ENCODE measurements at places on chromosomes 6 and 20. TPM values are rescaled to one million over a fixed set of nuclear protein-coding genes. Genes with fewer than 3 reads are reported as not detected.

The RRBP1 gene
- total RNA-seq: 109 TPM

The GPR63 gene
- 2.8 TPM for total RNA-seq

The SEL1L2 gene
- not detected for total RNA-seq

The TTLL9 gene
- not detected for total RNA-seq

The PI16 gene
- total RNA-seq: not detected

The FILIP1 gene
- not detected for total RNA-seq

The NTSR1 gene
- 2.8 TPM for total RNA-seq

The LPA gene
- total RNA-seq: not detected

The GPSM3 gene
- total RNA-seq: 13.2 TPM

The CENPW gene
- total RNA-seq: 50.7 TPM

The FNDC11 gene
- 0.78 TPM for total RNA-seq

DNA sequence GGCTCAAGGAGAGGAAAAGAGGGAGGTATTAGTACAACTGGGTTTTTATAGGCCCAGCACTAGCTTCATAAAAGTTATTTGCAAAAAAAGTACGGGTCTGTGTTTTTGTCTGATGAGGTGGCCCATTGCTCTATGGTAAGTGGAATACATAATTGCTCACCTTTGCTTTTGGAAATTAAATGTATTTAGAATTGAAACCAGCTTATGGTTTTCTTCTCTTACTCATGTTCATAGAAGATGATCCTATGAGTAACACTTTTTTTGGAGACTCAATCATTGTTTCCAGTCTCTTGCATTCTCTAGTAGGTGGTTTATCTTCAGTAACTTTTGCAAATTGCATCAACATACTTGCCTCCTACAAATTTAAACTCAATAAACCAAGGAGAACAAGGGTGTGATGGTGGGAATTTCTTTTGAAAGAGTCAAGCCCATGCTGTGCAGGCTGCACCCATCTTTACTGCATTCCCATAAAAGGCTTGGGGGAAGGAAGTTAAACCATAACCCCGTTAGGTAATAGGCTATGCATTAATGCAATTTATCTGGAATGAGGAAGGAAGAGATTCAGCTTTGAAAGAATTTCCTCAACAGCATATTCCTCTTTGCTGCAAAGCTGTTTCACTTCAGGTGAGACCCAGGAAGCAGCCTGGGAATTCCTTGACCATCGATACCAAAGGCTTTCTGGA is 48.5 kb upstream of the EDN1 start:
- DNase-seq: peak; percentile 80

DNA sequence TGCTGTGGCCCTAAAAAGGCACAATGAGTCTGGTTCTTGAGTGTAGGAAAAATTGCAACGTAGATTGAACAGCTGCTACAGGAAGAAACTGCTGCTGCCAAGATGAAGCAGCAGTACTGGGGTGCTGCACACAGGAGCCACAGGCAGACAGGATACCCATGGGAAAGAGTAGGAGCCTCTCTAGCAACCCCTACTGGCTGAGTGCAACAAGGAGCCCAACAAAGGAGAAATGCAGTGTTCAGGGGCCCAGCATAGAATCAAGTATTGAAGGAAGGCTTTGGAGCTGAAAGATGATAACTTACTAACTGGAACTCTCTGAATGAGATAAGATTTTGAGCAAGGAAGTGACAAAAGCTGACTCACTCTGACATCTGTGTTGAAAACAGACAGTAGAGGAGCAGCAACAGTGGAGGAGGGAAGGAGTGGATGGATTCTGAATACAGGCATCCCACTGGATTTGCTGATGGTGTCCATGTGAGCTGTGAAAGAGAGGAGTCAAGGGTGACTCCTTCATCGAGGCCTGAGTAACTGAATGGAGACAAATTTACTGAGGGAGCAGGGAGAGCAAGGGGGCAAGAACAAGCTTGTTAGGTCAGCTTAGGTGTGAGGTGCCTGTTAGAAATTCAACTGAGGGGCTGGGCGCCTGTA is 534.7 kb upstream of the JARID2 start:
- DNase-seq: peak; percentile 96

- no peak for DNase-seq
Measured at GRCh38 chr6:49649988-49650387, 13.3 kb upstream of the RHAG start.

GRCh38 chr6:141460743-141461484 is 671.8 kb upstream of the GJE1 start:
- DNase-seq: no peak

GRCh38 chr6:37878150-37878710 is 58.7 kb downstream of the ZFAND3 start:
- DNase-seq: no peak

GRCh38 chr6:43471399-43471798 is 6.0 kb upstream of the TJAP1 start:
- DNase-seq: no peak

DNA sequence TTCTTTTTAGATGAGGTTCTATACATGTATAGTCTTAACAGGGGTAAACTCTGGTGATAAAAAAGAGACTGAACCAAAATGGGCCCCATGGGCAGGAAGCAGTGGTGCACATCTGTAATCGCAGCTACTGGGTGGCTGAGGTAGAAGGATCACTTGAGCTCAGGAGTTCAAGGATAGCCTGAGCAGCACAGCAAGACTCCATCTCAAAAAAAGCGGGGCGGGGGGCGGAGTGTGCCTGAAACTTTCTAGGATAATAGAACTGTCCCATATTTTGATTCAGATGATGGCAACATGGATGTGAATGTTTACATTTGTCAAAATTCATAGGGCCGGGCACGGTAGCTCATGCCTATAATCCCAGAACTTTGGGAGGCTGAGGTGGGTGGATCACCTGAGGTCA is 48.8 kb upstream of the TAF8 start:
- DNase-seq: no peak

- DNase-seq: peak; percentile 71
Measured at GRCh38 chr6:150191809-150192208, 49.0 kb downstream of the PPP1R14C start.

- DNase-seq: no peak
Measured at GRCh38 chr20:46291401-46291800, 16.9 kb downstream of the CDH22 start.

DNA sequence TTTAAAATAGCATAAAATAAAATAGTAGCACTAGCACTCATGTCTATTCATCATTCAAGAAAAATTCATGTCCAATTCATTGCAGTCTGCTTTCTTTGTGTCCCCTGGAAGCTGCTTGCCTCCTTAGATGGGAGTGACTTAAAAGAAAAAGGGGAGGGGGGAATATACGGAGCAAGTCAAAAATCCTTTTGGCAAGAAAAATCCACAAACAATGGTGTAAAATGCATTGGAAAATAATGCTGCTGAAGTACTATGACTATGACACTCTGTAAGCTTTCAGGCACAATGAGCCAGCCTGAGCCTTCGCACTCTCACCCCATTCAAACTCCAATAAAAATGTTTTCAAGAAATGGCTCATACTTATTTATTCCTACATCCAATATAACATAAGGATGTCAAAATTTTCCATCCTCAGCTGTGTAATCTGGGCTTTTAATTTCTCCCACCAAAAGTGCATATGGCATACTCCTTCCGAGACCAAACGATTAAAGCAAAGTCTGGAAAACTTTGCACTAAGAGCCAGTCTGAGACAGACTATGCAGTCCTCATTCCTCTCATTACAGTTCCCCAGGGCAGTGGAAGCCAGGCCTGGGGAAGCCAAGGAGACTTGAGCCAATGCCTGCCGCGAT is 790 bp downstream of the NEDD9 start:
- DNase-seq: no peak

DNA sequence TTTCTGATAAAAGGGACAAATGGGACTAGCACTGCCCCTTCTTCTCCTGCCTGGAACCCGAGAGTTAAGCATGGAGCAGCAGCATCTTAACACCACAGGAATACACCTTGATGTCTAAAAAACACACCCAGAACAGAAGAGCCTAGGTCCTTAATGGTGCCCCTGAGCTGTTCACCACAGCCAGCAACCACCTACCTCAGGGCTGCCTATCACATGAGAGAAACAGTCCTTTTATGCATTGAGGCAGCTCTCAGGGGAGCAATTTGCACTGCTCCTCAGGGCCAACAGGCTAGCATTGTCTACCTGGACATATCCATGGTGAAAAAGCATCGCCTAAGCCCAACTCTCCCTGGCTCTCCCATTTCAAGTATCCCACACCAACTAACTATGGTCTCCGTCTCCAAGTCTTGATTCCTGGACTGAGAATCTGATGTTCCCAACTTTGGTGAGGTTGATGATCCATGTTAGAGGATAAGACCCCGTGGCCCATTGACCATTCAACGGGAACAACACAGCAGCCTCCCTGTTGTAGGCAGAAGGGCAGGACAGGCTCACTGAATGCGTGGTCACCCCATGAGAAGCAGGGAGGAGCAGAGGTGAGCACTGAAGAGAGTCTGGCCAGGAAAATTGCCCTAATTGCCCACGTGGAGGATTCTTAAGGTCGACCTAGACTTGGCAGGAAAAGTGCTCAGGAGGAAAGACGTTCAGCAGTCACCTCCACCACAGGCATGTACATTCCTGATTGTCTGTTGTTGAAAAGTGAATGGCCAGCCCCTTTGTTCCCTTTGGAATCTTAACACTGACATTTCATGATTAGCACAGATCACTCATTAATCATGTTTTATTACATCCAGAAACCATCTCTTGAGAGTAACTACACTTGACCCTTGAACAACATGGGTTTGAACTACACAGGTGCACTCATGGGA is 4.2 kb upstream of the APMAP start:
- no peak for DNase-seq

DNA sequence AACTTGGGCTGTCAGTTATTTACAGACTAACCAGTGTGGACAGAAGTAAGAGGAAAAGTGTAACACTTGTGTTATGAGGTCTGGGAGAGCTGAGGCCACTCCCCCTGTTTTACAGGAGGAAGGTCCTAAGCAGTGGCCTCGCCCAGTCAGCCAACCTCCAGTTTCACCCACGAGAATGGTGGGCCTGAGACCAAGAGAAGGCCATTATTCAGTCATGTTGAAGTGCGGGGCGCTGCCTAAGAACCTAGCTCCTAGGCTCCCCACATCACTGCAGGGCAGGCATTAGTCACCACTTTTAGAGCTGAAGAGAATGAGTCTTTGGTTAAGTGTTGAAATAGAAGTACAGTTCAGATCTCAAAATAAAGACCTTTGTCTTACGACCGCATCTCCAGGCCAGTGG is 27.9 kb downstream of the CDYL start:
- peak; percentile 57 for DNase-seq

DNA sequence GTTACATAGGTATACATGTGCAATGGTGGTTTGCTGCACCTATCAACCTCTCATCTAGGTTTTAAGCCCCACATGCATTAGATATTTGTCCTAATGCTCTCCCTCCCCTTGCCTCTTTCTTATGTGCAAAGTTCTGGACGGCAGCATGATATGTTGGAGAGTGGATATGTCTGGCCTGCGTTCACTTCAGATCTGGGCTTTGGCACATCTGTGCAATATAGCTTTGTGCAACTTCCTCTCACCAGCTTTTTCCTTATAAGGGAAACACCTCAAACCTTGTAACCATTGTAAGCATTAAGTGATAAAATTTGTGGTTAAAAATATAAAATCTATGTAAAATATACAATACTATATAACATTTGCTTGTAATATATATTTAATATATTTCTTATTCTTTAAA is 288.0 kb downstream of the PHACTR1 start:
- no peak for DNase-seq

GRCh38 chr6:103925317-103925716 is 934.4 kb downstream of the HACE1 start:
- DNase-seq: no peak

- DNase-seq: no peak
Measured at GRCh38 chr6:47321577-47321976, 11.9 kb upstream of the TNFRSF21 start.

- peak; percentile 37 for DNase-seq
Measured at GRCh38 chr6:92756912-92757311, 662.4 kb downstream of the EPHA7 start.

DNA sequence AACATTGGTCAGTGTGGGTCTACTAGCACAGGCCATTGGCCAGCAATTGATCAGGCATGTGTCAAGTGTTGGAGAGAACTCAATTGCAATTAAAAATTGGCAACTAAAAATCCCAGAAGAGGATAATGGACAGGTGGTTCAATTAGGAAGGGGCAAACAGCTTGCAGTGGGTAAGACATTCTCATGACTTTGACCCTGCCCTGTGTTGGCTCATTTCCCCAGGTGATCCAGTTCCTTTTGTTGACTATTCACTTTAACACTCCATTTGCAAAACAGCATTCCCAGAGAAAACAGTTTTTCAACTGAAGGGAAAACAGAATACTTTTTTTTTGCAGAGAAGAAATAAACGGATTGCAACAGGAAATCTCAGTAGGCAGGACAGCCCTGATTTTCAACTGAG is 28.9 kb upstream of the SCGN start:
- DNase-seq: no peak

- DNase-seq: no peak
Measured at GRCh38 chr20:63819224-63819921, 11.7 kb downstream of the ZBTB46 start.

- no peak for DNase-seq
Measured at GRCh38 chr6:102986086-102986485, 1592.6 kb downstream of the GRIK2 start.

DNA sequence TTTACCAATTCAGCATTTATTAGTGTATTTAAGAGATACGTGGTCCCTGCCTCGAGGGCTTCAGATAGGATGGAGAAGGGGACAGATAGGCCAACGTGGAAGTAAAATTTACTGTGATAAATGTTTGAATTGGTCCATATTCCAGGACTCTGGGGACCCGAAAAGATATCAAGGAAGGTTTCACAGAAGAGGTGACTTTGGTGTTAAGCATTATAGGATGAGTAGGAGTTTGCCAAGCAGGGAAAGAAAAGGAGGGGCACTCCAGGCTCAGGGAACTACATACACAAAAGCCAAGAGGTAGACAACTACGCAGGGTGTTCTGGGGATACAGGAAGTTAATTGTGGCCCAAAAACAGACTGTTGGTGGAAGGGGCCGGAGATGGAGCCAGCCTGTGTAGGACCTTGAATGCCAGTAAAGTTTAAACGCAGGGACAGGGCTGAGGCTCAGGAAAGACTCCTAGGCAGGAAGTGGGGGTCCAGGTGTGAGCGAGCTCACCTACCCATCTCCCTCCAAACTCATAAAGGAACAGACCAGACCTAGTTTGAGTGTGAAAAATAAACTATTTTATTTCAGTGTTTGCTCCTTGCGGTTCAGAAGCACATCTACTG is 37.0 kb downstream of the TGM2 start:
- DNase-seq: no peak

- peak; percentile 18 for DNase-seq
Measured at GRCh38 chr6:40075056-40075590, 140.9 kb upstream of the MOCS1 start.

- DNase-seq: no peak
Measured at GRCh38 chr20:38703526-38703925, 20.8 kb upstream of the SLC32A1 start.

- no peak for DNase-seq
Measured at GRCh38 chr6:147218797-147219196, 14.6 kb downstream of the STXBP5 start.

- no peak for DNase-seq
Measured at GRCh38 chr6:153591159-153591558, 447.9 kb upstream of the OPRM1 start.

Measured in foreskin keratinocyte (primary cell).